ENCODE measurements at places on chromosomes 11 and 22.
A peak's percentile ranks its signal among the peaks of the same experiment; 100 is the strongest.

DNA sequence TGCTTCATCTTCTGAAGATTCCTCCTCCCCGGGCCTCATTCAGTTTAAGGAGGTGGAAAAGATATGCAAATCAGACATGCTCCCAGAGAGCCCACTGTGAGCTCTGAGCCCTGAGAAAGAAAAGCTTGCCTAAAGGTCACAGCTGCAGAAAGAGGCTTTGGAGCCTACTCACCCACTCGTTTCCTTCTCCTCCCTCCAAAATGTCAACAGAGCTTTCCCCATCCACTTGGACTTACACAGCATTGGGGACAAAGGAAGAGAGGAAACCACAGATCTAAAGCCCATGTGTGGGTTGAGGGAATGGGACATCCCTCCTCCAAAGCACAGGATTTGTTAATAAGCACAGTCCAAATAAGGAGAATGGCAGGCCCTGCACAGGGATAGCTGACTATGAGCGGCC is 158.4 kb downstream of the ETS1 start:
- no peak for DNase-seq

DNA sequence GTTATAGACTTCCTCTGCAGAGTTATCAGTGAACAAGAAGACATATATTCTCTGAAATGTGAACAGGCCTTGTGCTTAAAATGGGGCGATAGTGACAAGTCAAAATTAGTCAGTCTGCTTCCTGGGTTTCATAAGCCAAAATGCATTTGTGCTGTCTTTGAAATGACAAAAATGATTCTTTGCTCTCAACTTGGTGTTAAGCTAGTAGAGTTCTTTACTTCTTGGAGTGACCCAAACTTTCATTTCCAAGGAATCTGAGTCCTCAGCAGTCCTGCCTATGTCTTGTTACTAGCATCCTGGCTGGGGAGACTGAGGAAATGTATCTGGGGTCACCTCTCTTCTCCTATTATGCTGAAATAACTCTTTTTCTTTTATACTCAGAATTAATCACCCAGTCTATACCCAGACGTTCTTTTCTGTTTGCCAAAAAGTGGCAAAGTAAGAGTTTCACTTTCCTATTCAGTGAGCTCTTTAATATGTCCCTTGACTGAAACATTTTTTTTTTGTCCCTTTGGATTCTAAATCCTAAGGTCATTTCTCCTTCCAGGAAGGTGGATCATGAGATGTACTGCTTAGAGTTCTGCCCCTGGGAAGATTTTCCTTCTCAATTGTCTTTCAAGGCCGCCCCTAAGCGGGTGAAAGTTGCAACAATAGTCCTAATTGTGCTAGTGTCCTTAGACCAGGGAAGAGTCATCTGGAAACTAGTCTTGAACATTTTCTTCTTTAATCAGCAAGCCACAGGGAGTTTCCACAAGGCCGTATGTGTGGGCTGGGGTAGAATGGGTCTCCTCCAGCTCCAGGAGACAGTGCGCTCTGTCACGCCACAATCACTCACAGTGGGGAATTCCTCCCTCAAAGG is 53.0 kb upstream of the RDX start:
- no peak for DNase-seq

DNA sequence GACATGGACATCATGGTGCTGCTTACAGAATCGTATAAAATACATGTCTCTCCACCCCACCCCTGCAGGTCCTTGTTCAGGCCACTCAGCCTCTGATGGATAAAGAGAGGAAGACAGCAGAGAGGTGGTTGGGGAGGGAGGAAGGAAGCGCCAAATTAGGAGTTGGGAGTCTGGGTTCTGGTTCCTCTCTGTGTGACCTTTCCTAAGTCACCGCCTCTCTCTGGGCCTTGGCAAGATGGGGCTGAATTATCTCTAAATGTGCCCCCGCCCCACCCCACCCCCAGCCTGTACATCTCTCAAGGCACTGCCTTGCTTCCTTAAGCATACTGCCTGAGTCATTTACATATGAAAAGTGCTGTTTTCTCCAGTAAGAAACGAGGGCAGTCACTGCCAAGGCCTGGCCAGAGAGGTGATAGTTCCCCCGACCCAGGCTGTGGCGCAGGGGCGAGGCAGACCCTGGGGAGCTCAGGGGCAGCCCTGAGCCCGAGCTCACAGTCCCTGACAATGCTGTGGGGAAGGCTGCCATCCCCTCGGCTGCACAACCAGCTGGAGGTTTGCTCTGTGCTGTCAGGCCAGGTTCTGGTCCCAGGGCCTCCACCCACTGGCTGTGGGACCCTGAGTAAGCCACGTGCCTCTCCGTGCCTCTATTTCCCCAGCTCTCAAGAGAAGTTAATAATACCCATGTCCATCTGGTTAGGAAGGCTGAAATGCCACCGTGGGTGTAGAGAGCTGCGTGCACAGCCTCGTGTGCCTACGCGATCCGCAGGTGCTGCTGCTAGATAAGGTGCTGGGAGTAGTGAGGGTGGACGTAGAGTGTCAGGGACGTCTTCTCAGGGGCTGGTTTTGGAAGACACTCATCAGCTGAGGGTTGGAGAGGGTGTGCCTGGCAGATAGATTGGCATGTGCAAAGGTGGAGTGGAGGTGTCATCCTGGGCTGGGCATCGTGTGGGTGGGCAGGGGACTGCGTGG is 55.3 kb downstream of the CACNA1I start:
- no peak for DNase-seq

DNA sequence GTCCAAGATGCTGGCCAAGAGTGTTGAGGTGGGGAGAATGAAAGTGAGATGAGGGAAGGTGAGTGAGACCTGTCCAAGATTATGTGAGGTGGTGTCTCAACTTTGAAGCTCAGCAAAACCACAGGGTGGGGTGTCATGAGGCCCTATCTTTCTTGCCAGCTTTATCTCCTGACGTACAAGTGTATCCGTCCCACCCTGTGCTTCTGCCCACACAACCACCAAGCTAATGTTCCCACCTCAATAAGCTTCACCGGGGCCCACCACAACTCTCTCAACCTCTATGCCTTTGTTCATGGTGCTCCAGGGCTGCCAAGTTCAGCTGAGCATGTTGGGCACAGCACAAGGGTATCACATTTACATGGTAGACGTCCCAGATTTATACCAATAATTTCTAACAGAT is 7.1 kb upstream of the TPST2 start:
- DNase-seq, result no peak

- DNase-seq, result no peak
These were observed 43.0 kb downstream of the OSBPL5 start for GRCh38 chr11:3121931-3122774.

GRCh38 chr11:131504199-131504949 is 134.0 kb downstream of the NTM start:
- no peak for DNase-seq

- no peak for DNase-seq
These were observed 1511.1 kb downstream of the BRD1 start for GRCh38 chr22:48316257-48317250.

DNA sequence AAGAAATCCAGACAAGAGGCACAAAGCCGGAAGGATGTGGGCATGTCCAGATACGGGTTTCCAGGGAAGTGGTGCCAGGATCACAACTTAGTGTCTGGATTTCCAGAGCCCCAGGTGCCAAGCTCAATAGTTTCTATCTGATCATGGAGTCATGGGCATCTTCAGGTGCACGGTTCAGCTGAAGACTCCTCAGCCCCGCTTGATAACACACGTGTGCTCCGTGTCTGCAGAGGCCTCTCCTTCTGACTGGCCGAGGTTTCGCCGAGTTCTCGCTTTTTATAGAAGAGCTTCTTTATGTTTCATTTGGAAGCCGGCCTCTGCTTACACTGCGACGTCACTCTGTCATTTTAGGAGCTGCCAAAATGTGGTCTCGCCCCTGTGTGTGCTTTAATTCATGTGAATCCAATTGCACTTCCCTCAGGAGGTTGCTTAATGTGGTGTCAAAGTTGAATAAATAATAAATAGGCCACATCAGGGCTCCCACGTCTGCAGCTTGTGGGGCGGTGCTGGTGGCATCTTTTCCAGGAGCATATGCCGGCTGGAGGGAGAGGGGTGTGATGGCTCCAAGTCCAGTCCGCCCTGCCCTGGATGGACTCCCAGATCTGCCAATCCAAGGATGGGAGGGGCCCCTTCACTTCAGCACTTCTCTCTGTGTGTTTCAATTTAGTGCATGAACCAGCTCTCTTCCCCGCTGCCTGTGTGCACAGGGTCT is 1410.8 kb downstream of the TBC1D22A start:
- no peak for DNase-seq

DNA sequence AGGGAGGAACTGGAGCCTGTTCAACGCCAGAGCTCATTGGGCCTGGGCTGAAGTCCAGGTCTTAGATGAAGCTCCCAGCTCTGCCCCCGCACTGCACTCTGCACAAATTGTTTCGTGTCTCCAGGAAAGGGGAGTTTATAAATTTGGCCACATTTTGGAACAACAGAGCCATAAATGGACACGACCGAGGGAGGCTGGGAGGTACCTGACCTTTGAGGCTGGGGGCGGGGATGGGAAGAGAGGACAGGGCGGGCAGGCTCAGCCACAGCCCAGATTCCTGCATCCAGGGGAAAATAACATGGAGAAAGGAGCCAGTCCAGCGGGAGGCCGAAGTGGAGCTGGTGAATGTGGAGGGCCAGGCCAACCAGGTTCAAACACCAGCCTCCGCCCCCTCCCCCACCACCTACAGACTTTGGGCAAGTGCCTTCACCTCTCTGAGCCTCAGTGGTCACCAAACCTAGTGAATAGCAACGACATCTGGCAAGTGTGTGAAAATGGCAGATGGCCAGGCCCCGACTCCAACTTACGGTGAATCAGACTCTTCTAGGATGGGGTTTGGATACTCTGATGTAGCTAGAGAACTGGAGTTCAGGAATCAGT is 36.8 kb upstream of the SMTN start:
- DNase-seq, result no peak

GRCh38 chr22:17945888-17946648 is 78.3 kb downstream of the MICAL3 start:
- DNase-seq, result peak; percentile 36

DNA sequence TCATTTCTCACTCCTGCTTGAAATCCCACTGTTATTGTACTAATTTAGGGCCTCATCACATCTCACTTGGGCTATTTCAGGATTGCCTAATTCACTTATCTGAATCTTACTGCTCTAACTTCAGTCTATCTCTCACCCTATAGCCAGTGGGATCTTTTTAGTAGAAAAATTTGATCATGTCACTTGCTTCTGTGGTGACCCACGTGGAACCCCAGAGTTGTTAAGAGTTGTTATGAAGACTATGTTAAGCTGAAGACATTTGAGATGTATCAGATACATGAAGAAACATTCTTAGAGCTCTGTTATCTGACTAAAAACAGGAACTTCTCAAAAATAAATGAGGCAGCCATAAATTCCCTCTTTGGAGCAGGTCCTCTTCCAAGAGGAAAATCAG is 1375.6 kb upstream of the TENM4 start:
- no peak for DNase-seq

DNA sequence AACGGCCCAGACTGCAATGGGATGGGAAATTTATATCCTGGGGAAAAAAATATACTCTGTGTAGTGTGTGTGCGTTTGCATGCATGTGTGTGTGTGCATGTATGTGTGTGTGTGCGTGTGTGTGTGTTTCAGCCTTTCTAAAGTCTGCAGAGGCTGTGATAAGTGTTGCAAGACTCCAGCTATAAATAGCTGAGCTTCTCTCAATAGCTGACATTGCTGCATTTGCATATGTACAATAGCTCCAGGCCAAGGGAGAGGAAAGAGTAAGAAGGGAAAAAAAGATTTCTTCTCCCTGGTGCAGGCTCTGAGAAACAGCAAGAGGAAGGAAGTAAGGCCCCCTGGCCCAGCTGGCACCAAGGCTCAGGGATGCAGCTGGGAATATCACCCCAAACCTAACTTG is 483.0 kb downstream of the MN1 start:
- no peak for DNase-seq

GRCh38 chr22:39434243-39434653 is 22.6 kb upstream of the MGAT3 start:
- no peak for DNase-seq

DNA sequence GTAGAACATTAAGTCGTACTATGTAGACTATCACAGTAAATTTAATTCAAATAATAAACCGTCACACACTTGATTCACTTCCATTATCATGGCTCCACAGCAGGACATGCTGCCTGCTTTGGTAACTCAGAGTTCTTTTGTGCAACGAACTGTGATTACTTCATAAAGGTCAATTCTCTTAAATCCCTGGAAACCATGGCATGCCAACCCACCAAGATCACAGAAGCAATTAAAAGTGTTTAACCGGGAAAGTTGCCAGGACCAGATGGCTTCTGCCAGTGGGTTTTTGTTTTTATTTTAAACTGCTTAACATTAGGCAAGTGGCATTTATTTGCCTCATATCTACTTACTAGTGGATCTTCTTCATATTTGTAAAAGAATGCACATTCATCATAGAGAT is 1162.1 kb downstream of the DLG2 start:
- no peak for DNase-seq

DNA sequence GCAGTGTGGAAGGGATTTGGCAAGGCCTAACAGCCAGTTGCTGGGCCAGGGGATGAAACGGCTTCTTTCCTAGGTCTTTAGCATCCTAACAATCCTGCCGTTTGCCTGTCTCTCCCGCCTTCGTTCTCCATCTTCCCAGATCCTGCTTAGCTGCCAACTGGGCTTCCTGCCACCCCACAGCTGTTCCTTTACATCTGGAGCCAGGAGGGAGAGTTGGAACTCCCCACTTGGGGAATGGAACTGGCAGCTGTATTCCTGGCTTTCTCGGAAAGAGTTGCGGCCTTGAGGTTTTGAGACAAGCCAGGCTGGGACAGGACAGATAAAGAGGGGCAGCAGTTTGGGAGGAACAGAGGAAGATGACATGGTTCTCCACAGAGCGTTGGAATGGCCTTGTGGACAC is 59.6 kb downstream of the ST3GAL4 start:
- no peak for DNase-seq

GRCh38 chr11:48022445-48022844 is 42.1 kb downstream of the PTPRJ start:
- DNase-seq, result no peak

DNA sequence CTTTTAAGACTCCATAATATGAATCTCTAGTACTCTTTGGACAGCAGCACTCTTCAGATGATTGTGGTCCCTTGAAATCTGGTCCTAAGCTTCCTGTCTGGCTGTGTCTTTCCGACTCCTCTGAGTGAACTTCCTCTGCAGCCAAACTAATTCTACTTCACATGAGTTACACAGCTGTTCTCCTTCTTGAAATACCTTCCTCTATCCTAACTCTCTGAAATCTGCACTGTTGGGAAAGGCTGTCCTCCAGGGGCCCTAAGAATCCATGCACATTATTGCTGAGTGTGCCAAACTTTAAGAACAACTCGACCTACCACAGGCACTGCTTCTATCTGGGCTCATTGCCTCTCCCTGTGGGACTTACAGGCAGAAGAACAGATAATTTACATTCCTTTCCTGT is 217.3 kb upstream of the ARHGAP42 start:
- no peak for DNase-seq

All from NCI-H1436 (cell line).